Upper lobe of left lung (tissue), 6 donors: ENCODE measurements at places on chromosomes 7 and 10.

DNA sequence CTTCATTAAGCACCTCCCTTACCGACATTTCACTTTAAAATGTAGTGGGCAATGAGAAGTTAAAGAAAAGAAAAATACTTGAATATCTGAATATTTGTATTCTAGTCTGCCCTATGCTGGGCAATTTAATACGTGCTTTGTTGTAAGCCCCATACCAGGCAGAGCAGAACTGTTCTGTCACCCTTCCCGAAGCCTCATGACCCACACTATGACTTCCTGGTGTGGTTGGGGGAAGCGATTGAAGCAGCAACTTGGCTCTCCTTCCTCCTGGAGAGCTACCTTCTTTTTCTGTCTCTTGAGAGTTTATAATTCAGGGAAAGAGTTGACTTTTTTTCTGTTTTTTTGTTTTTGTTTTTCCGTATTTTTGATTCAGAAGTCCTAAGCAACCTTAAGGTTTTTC, 243.7 kb downstream of the INHBA start:
- no peaks in the 10 kb centered on the region for H3K27me3 ChIP-seq
- no peaks in the 10 kb centered on the region for H3K4me1 ChIP-seq
- no peak overlapping the region for H3K4me3 ChIP-seq
- H3K36me3 ChIP-seq, result no peaks in the 10 kb centered on the region

DNA sequence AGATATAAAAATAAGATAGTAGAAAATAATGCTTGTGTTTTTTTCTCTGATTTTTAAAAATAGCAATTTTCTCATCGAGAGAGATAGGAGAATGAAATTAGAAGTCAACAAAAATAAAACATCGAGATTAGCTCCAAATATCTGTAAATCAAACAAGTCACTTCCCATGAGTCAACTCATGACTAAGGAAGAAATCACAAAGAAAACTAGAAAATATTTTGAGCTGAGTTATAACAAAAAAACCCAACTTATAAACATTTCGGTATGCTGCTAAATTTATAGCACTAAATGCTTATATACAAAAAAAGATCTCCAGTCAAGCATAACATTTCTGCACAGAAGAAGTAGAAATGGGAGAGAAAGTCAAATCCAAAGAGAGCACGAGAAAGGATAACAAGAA, 140.1 kb downstream of the ITGA8 start:
- H3K4me3 ChIP-seq, result no peak overlapping the region
- H3K27me3 ChIP-seq, result no peaks in the 10 kb centered on the region
- no peaks in the 10 kb centered on the region for H3K4me1 ChIP-seq
- H3K36me3 ChIP-seq, result no peaks in the 10 kb centered on the region
- no peak overlapping the region for H3K27ac ChIP-seq

DNA sequence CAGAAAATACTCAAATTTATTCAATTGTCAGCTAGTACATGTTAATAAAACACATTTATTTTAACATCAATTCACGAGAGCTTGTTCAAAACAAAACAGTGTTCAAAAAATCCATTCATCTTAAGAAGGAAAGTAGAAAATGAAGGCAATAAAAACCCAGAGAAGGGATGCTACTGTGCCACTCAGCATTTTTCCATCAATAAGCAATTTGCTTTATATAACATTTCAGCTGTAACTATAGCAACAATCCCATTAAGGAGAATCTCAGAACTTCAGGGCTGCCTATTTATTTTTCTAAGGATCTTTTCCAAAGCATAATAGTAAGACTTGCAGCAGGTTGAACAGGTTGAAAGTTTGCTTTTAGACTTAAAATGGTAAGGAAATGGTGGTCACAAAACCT, 190.5 kb downstream of the PCLO start:
- no peak overlapping the region for H3K27ac ChIP-seq
- no peak overlapping the region for H3K4me3 ChIP-seq
- H3K27me3 ChIP-seq, result no peaks in the 10 kb centered on the region

DNA sequence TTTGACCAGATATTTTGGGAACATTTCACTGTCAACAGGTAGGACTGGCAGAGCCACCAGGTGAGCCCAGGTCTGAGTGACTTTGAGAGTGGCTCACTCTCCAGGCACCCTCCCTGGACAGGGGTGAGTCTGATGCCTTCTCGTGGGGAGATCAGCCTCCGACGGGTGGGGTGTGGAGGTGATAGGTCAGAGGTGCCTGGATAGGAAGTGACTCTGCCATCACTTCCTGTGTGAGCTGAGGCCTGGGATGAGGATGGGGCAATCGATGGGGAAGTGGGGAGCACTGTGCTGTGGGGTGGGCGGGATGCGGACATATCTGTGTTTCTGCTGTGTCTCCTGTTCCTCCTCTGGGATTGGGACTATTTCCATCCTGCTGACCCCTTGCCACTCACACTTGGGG, 34.6 kb downstream of the IFT22 start:
- no peaks in the 10 kb centered on the region for H3K36me3 ChIP-seq
- no peaks in the 10 kb centered on the region for H3K4me1 ChIP-seq
- no peak for DNase-seq
- H3K4me3 ChIP-seq, result no peak overlapping the region
- H3K27ac ChIP-seq, result no peak overlapping the region
- peaks cover 4% of the 10 kb centered on the region for H3K27me3 ChIP-seq

DNA sequence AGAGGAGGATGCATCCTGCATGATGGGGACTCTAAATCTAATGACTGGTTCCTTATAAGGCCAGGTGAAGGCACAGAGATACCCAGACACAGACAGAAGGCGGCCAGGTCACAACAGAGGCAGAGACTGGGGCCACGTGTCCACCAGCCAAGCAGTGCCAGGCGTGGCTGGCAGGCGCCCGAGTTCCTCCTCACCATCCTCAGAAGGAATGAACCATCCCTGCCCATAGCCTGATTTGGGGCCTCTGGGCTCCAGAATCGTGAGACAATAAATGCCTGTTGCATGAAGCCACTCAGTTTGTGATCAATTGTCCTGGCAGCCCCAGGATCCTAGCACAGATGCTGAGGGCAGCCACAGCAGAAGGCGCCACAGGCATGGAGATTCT, 69.0 kb upstream of the TNRC18 start:
- H3K36me3 ChIP-seq, result peaks cover 14% of the 10 kb centered on the region
- H3K27ac ChIP-seq, result no peak overlapping the region
- H3K4me1 ChIP-seq, result peaks cover 24% of the 10 kb centered on the region
- H3K27me3 ChIP-seq, result no peaks in the 10 kb centered on the region

DNA sequence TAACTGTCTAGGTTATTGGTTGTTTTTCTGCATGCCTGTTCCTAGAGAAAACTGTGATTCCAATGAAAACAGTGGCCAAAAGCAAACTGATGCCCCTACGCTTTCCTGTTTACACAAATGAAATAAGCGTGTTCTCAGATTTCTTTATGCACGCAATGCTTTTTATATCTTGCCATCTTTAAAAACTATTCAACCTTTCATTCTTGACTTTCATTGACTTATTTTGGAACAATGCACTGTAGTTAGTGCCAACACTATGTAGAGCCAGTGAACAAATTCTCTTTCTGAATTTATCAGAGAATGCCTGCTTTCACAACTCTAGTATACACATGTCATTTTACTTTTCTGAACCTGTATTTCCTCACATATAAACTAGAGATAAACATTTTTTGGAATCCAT, 86.6 kb downstream of the CABCOCO1 start:
- H3K27ac ChIP-seq, result no peak overlapping the region
- no peak for DNase-seq
- no peaks in the 10 kb centered on the region for H3K36me3 ChIP-seq
- H3K4me3 ChIP-seq, result no peak overlapping the region
- peaks cover 15% of the 10 kb centered on the region for H3K4me1 ChIP-seq
- no peaks in the 10 kb centered on the region for H3K27me3 ChIP-seq

DNA sequence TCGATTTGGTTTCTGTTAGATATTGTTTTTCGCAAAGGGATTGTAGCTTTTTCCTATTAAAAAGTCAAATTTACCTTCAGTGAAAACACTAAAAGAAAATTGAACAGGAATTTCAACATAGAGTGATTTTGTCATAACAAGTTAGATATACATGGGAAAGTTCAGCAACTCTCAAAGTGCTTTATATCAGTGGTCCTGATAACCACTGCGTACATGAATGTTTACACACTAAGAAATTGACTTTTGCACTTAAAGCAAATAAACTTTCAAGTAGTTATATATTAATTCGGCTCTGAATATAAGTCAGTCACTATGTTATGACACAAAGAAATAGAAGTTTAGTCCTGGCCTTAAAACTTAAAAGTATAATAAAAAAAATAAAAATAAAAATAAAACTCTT, 101.3 kb upstream of the DKK1 start:
- H3K4me3 ChIP-seq, result no peak overlapping the region
- H3K36me3 ChIP-seq, result no peaks in the 10 kb centered on the region
- no peak overlapping the region for H3K27ac ChIP-seq
- no peaks in the 10 kb centered on the region for H3K27me3 ChIP-seq
